ENCODE measurements at places on chromosomes 2 and 18.

- peak; percentile 16 for DNase-seq
These were observed at the start of gene IL1RL2 for GRCh38 chr2:102186791-102187495. Gene IL1RL2, plus strand, starts transcription at chr2:102187023. Its CDS starts 845 bp downstream, at chr2:102187868.

- DNase-seq: no peak
These were observed 66.4 kb downstream of the ZNF516 start for GRCh38 chr18:76428396-76429261.

- DNase-seq: no peak
These were observed 95.4 kb downstream of the CTAGE1 start for GRCh38 chr18:22322243-22322691.

DNA sequence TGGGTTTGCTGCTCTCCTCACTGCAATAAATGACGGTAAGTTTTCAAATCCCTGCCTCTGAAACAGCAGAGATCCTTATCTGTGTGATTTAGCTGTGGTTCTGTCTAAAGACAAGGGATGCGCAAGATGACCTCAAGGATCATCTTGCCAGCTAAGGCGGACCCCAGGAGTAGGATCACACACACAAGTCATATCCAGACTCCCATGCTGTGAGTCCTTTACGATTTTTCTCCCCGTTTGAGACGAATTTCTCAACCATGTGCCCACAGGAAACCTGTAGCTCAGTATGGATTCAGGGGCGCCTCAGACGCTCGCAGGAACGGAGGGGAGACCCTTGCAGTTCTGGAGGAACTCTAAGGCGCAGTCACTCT lies 11.1 kb upstream of the DCTN1 start:
- no peak for DNase-seq

DNA sequence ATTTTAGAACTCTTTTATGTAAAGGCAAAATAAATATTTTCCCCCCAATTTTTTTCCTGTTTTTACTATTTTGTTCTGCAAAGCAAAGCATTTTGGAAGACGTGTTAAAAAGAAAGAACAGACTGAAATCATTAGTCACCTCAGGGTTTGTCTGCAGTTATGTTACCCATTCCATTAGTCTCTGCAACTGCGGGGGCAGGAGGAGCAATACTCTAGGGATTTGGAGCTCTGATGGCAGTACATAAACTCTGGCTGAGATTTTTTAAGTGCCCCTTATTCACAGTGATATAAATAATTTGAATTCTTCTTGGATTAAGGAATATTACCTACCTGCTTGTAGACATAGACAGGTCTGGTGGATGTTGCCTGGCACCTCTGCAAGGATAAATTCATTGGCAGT lies 88.0 kb upstream of the CELF4 start:
- DNase-seq: no peak

DNA sequence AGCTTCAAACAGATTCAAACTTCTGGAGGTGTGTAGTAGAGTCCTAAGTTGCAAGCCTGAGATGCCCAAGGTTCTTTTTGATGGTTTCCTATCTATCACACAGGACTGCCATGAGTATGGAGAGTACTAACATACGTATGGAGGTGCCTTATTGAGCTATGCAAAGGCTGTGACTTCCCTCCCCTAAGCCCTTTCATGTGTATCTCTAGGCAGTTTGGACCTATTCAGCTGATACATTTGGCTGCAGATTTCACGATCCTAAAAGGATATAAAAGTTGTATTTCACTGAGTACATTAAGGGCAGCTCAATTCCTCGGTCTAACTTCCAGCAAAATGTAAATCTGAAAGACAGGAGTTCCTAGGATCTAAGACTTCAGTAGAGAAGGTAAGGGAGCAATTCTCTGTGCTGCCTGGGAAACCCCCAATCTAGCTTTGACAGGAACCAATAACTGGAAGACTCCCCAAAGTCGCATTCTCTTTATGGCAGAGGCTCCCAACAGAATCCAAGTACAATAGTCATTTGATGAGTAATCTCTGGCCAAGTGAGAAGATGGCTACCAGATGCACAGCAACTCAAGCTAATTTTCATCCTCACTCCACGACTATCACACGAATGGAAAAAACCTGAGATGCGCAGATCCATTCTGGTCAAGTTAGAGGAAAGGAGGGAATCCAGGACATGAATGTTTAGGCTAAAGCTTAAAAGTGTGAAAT lies 83.8 kb downstream of the ATL2 start:
- DNase-seq: no peak

DNA sequence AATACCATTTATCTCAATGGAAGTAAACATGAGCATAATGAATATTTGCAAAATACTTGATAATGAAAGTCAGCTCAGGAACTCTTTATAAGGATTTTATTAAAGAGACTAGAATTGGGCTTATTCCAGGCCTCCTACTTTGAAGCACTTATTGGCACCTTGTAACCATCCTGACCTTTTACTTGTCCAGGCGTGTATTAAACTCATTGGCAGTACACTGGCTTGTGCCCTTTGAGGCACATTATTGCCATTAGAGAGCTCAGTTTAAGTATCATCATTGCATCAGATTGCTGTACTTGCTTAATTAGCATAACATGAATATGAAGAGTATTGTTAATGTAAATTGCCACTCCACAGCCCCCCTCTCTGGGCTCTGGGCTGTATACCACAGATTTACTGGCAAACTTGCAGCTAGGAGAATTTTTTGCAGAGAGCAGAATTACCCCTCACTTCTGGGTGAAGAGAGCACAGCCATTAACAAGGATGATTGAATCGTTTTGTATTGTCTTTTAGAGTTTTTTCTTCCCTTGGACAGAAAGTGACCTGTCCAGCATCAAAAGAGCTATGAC lies 72.5 kb downstream of the XIRP2 start:
- DNase-seq: no peak

DNA sequence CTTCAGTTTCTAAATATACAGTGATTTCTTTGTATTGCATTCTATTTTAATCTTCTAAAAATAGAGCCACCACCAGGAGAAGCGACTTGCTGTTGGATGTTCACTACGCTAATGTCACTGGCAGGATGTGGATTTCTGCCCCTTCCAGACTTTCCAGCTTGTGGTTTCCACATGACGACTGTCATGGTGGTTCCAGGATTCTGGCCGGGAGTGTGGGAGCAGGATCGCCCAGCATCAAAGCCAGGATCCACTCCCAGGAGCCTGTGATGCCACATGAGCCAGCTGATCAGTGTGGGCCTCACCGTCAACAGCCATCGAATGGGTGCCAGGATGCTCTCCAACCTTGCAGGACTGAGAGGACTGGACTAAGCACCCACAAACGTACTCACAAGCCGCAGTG lies 148.8 kb downstream of the HDAC4 start:
- no peak for DNase-seq

GRCh38 chr2:64021578-64021977 lies 2.4 kb upstream of the VPS54 start:
- no peak for DNase-seq

DNA sequence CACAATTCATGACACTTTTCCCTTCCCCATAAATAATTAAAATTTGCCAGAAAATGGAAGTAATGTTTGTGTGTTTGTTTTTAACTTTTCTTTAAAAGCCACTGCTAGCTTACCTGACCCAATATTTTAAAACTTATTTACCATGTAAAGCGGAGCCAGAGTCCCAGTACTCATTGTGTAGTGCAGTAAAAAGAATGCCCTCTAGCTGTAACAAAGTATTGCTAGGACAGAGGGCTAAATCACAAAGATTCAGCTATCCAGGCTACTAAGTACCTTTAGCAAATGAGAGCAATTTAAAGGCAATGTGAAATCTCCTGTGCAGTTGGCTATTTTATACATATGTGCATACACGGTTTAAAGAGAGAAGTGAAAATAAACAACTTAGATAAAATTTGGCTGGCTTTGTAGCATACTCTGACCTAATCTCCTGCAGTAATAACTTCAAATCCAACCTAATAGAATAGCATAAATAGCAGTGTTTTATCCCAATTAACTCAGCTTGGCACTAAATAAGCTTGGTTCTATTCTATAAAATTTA lies 997.4 kb upstream of the PIK3C3 start:
- DNase-seq: no peak

DNA sequence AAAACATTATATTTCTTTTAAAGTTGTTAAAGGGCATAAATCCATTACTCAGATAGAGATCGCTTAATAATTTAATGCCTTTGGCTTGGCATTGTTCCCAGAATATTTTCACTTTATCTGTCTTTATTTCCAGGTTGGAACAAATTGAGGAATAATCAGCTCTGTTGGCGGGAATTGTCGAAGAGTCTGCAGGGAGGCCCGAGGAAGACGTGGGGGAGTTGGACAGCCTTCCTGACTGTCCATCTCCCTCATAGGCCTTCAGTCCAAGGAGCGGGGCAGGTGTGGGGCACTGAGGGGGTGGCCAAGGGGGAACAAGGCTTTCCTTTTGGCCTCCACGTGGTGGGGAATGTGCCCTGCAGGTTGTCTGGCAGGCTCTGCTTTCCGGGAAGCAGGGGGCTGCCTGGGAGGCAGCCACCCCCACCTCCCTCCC lies 179.6 kb downstream of the ZBTB7C start:
- DNase-seq: no peak

GRCh38 chr2:86400321-86400720 lies 40.9 kb upstream of the KDM3A start:
- DNase-seq: no peak

DNA sequence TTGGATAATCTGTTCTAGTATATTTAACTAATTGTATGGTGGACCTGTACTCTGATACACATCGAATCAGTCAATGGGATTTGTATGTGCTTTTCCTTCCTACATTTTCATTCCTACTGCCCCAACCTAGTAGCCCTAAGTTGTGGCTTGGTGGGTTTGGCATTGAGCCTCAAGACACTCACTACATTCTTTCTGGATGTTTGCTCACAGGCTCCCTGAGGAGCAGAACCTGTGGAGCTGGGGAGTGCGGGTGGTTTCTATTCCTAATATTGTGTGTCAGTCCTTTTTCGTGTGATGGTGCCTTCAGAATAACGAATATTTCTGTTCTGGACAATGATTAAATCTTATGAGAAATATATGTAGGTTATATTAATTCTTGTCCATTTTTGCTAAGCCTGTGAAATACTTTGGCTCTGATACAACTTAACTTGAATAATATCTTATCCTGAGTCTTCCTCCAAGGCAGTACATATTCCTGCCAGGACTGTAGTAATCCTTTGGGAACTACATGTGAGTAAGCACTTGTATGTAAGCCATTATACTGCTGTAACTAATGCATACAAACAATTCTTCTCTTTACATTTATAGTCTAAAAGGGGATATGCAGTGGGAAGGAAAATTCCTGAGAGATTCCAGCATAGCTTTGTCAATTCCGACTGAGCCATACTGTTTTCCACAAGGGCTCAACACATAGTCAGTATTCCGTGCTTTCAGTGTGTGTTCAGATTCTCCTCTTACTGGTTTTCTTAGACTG lies 150.6 kb downstream of the AGPS start:
- no peak for DNase-seq

DNA sequence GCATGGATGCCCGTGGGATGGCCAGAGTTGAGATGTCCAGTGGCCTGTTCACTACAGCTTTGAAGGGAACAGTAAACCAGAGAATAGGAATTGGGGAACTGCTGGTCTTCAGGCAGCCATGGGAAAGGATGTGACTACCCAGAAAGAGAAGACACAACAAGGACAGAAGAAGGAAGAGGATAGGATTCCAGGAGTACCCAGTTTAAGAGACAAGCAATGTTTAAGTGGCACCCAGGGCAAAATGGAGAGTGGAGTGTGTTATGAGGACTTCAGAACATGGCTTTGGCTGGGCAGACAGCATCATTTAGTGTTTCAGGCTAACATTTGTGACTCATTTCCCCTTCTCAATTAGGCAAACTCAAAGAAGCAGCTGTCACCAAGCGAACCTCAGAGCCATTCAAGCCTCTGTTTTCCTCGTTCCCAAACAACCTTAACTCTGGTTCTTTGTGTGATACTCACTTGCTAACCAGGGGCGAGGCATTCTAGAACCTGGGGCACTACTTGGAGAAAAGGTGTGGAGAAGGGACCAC lies 4.0 kb upstream of the FAM124B start:
- no peak for DNase-seq

GRCh38 chr18:59142274-59142673 lies 2.6 kb downstream of the SEC11C start:
- DNase-seq: no peak

GRCh38 chr18:49851624-49852023 lies 38.3 kb upstream of the ACAA2 start:
- DNase-seq: no peak

GRCh38 chr2:214881647-214882202 lies 72.2 kb upstream of the BARD1 start:
- DNase-seq: no peak

DNA sequence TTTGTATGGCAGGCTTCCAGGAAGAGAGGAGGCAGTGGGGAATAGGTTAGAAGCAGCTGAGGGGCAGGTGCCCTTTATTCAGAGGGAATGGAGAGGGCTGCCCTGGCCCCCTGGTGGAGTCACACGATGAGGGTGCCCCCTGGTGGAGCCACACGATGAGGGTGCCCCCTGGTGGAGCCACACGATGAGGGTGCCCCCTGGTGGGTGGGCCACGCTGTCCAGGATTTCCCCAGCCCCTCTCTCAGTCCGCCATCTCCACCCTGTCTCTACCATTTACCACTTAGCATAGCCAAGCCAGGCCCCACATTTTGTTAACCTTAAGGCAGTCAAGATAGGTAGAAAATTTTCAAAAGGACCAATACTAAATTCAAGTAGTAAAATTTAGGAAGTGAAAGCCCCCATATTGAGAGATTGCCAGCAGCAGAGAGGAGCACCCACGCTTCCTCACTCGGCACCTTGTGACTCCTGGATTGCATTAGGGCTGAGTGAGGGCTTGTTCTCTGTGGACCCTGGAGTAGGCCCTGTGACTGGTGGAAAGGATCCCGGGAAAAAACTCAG lies 10.4 kb upstream of the FAM228A start:
- peak; percentile 32 for DNase-seq

GRCh38 chr18:33128581-33128980 lies 311.9 kb downstream of the CCDC178 start:
- no peak for DNase-seq

DNA sequence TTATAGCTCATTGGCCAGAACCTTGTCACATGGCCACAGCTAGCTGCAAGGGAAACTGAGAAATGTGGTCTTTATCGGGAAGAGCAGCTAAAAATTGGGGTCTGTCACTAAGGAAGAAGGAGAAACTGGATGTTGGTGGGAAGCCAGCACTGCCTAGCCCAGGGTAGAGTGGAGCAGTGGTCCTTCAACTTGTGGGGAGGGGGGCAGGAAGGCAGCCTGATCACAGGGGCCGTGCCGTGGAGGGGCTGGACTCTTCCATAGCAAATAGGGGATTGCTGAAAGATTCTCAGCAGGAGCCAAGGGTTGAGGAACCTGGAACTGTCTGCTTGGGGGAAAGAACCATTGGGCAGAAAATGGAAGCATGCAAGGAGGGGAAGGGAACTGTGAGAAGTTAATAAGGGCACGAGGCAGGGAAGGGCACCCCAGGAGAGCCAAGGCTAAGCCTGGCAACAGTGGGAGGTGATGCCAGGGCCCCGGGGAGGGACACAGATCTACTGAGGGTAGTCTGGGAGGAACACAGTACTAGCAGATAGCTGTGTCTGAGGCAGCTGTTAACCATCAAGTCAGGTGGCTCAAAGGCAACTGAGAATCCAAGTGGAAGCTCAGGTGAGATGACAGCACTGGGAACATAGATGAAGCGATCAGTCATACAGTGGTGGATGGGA lies 5.9 kb upstream of the NEURL3 start:
- no peak for DNase-seq
